Naive thymus-derived CD8-positive, alpha-beta T cell (primary cell): ENCODE measurements at places on chromosomes 11 and 22.

DNA sequence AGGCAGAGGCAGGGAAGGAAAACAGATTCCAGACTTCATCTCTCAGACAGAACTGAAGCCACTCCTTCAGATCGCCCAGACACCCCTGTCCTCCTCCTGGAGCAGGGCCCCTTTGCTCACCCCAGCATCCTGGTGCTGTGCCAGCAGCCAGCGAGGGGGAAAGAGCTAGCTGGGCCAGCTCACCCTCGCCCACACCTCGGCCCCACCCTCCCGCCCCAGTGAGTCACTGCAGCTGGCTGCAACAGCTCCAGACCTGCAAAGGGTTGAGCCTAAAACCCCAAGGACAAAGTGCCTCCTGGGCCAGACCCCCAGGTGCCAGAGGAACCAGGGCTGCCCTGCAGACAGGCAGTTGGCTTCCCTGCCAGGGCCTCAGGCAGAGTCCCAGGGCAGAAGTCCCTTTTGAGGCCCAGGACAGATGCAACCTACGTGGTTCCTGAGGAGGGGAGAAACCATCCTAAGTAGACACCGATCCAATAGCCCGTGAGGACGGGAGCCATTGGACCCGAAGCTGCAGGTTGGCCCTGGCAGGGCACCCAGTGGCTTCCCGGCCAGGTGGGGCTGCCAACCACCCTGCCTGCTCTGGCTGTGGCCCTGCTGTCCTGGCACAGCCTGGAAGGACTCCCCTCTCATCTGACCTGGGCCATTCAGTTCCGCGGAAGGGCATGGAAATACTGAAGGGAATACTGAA is 7.2 kb downstream of the AHNAK start:
- DNase-seq = peak; percentile 45

- no peak for DNase-seq
Observed at GRCh38 chr11:107683061-107683460, 28.8 kb downstream of the SLN start.

GRCh38 chr11:67285541-67286498 is 3.3 kb upstream of the ANKRD13D start:
- DNase-seq = peak; percentile 54

- DNase-seq = peak; percentile 39
Observed at GRCh38 chr22:22720201-22720723, 75.8 kb downstream of the GGTLC2 start.

GRCh38 chr11:31767685-31768084 is 43.4 kb downstream of the PAX6 start:
- no peak for DNase-seq

- no peak for DNase-seq
Observed at GRCh38 chr11:122138744-122139594, 23.0 kb upstream of the BLID start.

GRCh38 chr11:77351281-77351886 is 49.9 kb upstream of the GDPD4 start:
- no peak for DNase-seq

DNA sequence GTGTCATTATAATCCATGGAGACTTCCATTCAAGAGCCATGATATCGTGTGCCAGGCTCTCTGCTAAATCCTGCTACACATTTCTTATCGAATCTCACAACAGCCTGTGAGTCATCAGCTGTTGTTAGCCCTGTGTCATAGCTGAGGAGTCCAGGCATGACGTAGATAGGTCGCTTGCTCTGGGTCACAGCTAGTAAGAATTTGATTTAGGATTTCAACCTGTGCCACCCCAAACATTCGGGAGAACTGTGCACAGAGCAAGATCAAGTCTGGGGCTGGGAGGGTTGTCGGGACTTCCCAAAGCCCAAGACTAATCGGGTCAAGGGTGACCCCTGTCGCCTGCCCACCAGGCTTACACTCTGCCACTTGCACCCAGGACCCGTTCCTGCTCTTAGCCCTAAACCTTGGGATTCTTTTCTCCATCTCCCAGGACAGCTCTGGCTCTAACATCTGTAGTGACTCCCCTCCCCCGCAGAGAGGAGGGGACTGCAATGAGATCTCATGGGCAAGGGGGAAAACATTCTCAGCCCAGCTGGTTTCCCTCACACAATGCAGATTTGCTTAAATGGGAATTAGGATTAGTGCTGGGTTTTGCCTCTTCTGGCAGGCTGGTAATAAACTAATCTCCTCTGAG is 34.3 kb downstream of the TSPAN18 start:
- DNase-seq = no peak

GRCh38 chr11:60867871-60868681 is 734 bp downstream of the ZP1 start:
- no peak for DNase-seq

GRCh38 chr22:33920927-33921524 is 750 bp upstream of the LARGE1 start:
- peak; percentile 80 for DNase-seq

DNA sequence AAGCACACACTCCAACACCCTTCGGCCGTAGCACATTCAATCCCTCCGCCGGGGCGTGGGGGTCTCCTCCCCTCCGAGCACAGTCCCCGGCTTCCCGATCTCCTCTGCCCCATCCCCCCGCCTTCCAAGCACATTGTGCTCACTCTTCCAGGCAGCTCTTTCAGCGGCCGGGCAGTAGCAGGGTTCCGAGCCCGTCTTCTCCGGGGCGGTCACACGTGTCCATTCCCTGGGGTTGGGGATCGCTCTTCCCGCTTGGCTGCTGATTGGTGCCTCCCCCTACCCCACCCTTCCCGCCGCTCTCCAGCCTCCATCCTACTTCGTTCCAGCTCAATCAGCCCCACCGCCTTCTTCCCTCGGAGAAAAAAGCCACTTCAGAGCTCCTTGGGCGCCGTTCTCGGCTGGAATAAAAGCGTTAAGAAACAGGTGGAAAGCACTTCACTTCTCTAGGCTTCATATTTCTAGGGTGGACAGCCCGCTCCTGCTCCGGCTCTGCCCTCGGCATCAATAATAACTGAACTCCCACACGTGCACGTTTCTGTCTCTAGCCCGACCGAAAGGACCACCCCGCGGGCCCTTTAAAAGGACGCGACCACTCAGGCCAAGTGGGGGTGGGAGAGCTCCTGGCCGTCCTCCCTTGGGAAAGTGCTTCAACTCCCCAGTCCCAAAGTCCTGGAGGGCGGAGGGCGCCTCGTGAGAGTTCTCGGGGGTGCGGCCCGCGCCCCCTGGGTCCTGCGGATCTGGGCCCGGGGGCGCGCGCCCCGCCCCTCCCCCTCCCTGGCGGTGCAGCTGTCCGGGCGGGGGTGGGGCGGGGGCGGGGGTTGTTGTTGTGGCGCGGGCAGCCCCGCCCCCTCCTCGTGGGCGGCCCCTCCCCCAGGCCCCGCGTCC is 464 bp upstream of the CECR2 start:
- DNase-seq = peak; percentile 16

- no peak for DNase-seq
Observed at GRCh38 chr11:98260983-98261382, 759.8 kb upstream of the CNTN5 start.

DNA sequence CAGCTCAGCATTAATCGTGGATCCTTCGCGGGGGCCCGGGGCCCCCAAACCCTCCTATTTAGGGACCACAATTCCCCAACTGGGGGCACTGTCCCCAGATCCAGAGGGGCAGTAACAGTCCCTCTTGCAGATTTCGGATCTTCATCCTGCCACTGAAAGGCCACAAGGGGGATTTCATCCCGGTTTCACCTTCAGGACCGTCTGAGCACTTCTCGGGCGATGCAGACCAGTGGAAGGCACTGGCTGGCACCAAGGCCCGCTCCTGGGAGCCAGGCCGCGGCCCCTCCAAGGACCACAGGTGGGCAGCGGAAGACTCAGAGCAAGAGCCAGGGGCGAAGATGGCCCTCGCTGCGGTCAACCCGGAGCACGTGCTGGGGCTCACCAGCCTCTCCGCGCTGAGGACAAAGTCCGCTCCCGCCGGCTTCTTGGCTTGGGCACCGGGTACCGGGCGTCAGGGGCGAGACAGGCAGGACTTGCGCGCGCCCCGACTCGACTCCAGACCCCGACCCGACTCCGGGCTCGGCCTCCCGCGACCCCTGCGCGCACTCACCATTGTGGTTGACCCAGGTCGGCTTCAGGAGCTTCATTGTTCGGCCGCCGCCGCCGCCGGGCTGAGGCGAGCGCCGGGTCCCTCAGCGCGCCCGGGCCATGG is 517 bp downstream of the HIRA start:
- DNase-seq = peak; percentile 35

DNA sequence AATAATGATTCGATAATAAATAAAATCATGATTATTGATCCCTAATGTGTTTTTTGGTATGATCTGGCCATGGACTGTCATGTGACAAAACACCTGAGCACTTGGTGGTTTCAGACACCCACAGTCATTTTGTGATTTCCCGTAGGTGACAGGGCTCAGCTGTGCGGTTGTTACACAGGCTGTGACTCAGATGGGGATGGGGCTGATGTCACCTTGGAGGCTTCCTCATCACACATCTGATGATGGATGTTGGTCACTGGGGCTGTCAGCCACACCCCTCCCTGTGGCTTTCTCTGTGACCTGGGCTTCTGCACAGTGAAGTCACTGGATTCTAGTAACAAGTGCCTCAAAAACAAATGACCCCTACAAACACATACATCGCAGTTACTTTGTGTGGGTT is 995.1 kb downstream of the BRD1 start:
- no peak for DNase-seq

GRCh38 chr22:44969817-44970216 is 40.0 kb downstream of the PHF21B start:
- no peak for DNase-seq

DNA sequence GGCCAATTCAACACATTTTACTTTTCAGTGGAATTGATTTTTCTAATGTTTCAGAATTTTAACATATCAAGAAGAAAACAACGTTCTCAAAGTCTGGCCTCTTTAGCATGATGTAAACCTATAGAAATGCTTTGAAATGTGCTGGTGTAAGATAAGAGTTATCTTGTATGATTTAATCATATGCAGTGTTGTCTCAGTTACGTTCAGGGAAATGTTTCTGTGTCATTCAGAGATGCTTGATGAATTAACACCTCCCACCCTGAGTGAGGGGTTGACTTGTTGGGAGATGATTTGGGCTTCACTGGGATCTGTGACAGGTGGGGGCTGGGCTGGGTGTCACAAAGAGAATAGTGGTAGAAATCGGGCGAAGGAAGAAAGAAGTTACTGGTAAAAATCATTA is 15.7 kb upstream of the MYO18B start:
- DNase-seq = no peak

DNA sequence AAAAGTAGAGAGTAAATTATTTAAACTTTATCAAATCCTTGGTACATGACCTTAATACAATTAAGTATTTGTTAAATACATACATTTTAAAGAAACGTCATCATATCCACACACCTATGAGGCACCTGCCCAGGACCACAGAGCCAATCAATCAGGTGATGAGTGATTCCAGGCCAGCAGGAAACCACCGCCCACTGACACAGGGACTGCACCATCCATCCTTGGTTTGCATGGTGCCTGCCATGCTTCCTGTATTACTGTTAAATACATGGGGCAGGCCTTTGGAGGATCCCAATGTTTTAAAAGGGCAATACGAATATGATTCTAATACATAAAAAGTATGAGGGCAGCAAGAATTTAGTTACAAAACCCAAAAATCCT is 7.0 kb upstream of the TBC1D10A start:
- no peak for DNase-seq

GRCh38 chr11:118929501-118930093 is 3.9 kb upstream of the BCL9L start:
- DNase-seq = peak; percentile 63
